ENCODE measurements at places on chromosomes 2 and 18. TPM values are rescaled to one million over a fixed set of nuclear protein-coding genes. Genes with fewer than 3 reads are reported as not detected.

DNA sequence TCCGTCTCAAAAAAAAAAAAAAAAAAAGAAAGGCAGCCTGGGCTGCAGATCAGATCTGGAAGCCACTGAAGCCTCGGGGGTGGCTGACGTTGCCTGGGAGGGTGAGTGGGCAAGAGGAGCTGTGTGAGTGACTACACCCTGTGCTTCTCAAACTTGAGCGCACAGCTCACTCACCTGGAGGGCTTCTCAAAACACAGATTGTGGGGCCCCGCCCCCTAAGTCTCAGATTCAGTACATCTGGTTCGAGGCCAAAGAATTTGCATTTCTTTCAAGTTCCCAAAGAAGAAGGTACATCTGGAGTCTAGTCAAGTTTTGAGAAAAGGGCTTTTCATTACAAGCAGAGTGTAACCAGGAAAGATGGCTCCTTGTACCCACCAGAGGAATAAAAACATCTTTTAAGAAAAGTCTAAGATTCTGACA, 97.7 kb upstream of the CAB39 start:
- no peak for DNase-seq

DNA sequence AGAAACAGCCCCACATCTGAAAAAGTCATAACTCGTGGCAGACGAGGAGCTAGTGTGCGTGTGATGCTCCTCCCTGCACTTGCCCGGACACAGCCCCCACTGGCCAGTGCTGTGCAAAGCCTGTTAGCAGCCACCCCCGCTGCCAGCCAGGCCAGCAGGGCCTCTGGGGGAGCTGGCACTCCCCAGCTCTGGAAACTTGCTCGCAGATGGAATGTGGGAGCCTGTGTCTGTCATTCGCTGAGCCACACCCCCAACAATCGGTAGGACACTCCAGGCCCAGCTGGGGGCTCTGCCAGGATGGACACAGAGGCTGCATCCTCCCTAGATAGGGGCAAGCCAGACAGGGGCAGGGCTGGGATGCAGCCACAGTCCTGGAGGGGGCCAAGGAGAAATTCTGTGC, 62.4 kb upstream of the ATG16L1 start:
- DNase-seq = no peak

Gene SLC23A3
- polyA plus RNA-seq = 0.53 TPM

- DNase-seq = no peak
Measured at GRCh38 chr2:38685116-38685735, 19.3 kb downstream of the GALM start.

DNA sequence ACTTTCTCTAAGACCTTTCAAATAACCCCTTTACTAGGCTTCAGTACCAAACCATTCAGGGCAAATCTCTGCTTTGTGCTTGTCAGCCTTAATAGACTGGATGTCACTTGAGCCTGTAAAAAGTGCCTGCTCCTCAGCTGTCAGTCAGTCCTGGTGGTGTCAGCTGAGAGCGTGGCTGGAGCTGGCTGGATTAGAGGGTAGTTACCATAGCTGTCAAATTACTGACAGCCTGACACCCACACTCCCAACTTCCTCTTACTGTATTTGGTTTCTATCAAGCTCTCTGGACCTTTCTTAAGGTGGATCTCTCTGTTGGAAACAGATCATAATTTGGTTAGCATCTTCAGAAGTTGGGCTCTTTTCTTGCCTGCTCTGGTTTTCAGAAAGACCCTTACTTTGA, 371.4 kb upstream of the ATP5MC3 start:
- DNase-seq = no peak

GRCh38 chr2:56465491-56465890, 281.7 kb downstream of the CCDC85A start:
- DNase-seq = no peak

- no peak for DNase-seq
Measured at GRCh38 chr2:112768432-112768831, 4.0 kb upstream of the CKAP2L start.

- no peak for DNase-seq
Measured at GRCh38 chr2:96888072-96889011, 18.5 kb upstream of the SEMA4C start.

Gene FOXI3
- polyA plus RNA-seq = not detected

Gene TWIST2
- 15.7 TPM for polyA plus RNA-seq

GRCh38 chr2:75317802-75318201, 118.5 kb upstream of the TACR1 start:
- no peak for DNase-seq

GRCh38 chr2:10221976-10222870, 80.5 kb upstream of the HPCAL1 start:
- no peak for DNase-seq

GRCh38 chr2:195168369-195168768, 488.7 kb upstream of the SLC39A10 start:
- no peak for DNase-seq

DNA sequence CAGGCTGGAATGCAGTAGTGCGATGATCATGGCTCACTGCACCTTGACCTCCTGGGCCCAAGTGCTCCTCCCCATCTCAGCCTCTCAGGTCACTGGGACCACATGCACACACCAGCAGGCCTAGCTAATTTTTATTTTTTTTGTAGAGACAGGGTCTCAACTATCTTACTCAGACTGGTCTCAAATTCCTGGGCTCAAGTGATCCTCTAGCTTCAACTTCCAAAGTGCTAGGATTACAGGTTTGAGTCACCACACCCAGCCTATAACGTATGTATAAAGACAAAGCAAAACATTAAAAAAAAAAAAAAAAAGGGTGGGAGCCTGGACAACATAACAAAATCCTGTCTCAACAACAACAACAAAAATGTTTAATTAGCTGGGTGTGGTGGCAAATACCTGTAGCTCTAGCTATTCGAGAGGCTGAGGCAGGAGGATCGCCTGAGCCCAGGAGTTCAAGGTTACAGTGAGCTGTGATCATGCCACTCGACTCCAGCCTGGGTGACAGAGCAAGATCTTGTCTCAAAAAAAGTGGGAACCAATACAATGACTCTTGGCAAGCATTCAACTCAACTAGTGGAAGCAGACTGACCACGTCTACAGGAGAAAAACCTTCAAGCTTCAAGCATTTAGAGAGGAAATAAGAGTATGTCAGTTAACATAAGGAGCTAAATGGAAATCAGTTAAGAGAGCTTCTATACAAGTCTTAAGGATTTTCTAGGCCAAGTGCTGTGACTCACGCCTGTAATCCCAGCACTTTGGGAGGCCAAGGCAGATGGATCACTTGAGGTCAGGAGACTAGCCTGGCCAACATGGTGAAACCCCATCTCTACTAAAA, 2.6 kb downstream of the GTF3C2 start:
- no peak for DNase-seq

Gene WNT6
- polyA plus RNA-seq = not detected

Gene IL1B
- polyA plus RNA-seq = 2.3 TPM

- no peak for DNase-seq
Measured at GRCh38 chr2:188919824-188920223, 54.3 kb upstream of the COL3A1 start.

Gene DPP4
- polyA plus RNA-seq = 61.0 TPM

DNA sequence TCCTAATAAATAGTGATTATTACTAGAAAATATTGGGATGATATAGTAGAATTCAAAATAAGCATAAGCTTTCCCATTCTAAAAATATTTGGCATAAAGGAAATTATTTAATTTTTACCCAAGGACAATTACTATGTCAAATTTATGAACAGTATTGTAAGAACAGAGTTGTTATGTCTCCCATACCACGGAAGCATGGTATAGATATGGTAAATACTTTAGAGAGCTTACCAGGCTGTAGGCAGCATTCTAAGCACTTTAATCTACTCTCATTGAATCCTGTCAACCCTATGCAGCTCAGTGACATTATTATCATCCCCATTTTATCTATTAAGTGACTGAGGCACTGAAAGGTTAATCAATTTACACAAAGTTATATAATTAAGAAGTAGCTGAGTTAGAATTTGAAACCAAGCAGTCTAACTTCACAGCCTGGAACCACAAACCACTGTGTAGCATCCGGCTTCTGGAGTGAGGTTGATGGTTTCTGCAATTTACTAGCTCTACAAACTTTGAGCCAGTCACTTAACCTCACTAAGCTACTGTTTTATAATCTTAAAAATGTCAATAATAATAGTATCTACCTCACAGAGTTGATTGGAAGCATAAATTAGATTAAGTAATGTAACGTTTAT, 323.7 kb downstream of the ARHGAP15 start:
- no peak for DNase-seq

GRCh38 chr18:76314496-76314895, 180.5 kb downstream of the ZNF516 start:
- DNase-seq = no peak

Gene B4GALT6
- 0.40 TPM for polyA plus RNA-seq

Gene MC4R
- 0.06 TPM for polyA plus RNA-seq

Gene ACADL
- not detected for polyA plus RNA-seq

GRCh38 chr2:16665748-16666448, at the start of gene CYRIA:
Gene CYRIA, minus strand, starts transcription at chr2:16665834. Its CDS starts 77,715 bp downstream, at chr2:16588119.
- DNase-seq = no peak

DNA sequence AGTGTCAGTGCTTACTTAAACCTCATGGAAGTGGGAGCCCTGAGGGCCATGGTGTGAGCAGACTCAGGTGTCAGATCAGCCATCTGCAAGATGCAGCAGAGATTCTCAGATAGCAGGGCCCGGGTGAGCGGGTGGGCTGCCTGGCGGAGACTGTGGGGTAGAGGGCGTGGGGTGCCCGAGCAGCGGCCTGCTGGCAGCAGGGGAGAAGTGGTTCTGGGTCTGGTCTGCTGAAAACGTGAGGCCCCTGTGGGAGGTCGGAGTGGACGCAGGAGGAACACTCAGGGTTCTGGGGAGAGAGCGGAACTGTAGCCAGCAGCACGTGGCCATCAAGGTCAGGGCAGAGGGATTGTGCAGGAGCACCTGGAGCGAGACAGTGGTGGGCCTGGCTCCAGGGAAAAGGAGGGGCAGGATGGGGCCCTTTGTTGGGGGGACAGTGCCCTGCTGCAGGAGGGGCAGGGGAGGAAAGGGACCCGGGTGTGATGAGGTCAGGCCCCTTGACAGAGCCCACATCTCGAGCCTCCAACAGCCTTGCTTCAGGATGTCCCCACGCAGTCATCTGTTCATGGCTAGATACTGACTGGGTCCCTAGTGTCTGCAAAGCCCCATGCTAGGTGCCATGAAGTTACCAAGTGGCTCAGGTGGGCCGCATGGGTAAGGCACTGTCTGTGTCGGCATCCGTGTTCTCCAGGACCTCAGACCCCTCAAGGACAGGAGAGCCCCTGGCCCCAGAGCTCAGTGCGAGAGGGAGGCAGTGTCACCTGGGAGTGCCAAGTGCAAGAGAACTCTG, 2.7 kb upstream of the ESPNL start:
- DNase-seq = no peak

- DNase-seq = no peak
Measured at GRCh38 chr18:75393721-75394120, 33.8 kb downstream of the SMIM21 start.

Gene DCC
- polyA plus RNA-seq = 0.67 TPM

GRCh38 chr2:85429213-85429923, 10.9 kb downstream of the SH2D6 start:
- DNase-seq = no peak

Gene RUFY4
- not detected for polyA plus RNA-seq

Gene RGPD3
- polyA plus RNA-seq = 0.07 TPM

- DNase-seq = no peak
Measured at GRCh38 chr2:24359129-24360049, 947 bp downstream of the ITSN2 start.

Gene PKDCC
- polyA plus RNA-seq = 87.0 TPM

- no peak for DNase-seq
Measured at GRCh38 chr18:72152935-72153334, 391.2 kb downstream of the CBLN2 start.

- DNase-seq = no peak
Measured at GRCh38 chr2:203719456-203720410, 13.3 kb downstream of the CD28 start.

DNA sequence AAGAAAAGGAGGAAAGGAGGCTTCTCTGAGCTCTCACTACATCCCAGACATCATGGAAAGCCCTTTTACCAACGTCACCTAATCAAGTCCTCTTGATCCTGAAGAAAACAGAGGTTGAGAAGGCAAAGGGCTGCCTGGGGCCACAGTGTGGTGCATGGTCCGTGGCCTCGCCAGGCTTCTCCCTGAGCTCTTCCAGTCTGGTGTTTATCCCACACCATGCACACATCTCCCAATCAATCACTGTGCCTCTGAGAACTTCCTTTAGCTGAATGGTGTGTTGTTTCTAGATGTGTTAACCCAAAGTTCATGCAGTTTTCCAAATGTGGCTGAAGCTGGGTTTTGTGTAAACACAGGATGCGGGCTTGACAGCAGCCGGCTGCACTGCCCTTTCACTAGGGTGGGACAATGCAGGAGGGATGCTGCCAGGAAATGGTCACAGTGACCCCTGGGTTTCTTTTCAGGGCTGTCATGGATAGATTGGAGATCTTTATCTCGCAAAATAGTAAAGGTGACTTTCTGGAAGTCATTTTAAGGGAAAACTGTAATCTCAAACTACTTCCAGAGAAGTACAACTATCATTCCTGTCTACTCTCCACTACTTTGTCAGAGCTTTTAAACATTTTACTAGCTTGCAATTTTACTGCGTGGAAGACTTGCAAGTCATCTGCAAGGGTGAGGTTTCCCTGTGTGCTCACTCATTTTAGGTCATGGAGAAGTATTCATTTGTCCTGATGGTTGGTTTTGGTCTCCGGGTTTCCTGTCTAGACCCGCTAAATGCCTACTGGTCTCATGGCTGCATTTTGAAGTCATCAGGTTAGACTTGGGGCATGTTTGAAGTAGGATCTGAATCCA, 54.6 kb downstream of the IL1R2 start:
- DNase-seq = no peak

Gene PLA2R1
- polyA plus RNA-seq = 2.0 TPM

GRCh38 chr2:68089961-68090360, 27.2 kb upstream of the C1D start:
- DNase-seq = no peak

GRCh38 chr2:36618381-36618780, 20.4 kb upstream of the FEZ2 start:
- peak; percentile 30 for DNase-seq

DNA sequence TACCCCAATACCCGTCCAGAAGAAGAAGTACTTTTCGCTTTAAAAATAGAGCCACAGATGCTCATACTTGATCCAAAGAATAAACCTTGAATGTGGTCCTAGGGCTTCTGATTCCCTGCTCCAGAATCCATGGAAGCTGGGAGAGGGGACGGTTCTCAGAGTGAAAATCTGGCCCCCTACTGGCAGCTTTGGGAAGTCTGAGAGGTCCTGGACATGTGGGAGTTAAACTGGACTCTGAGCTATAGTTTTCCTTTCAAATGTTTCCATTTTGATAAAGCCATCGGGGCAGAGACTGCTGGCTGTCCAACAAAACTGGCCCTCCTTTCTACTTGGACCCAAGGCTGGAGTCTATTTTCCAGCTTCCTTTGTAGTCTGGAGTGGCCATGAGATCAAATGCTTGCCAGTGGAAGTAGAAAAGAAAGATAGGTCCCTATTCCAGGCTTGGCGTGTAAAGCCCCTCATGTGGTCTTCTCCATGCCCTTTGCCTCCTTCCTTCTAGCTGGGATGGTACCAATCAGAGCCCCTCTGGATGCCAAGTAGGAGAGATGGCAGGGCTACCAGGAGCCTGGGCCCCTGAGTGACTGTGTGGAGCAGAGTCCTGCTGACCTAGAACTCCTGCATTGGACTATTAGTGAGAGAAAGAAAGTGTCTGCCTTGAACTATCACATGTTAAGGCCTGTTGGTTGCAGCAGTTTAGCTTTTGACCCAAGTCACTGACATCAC, 37.7 kb upstream of the TBC1D8 start:
- DNase-seq = no peak

- no peak for DNase-seq
Measured at GRCh38 chr18:30730915-30731314, 311.6 kb downstream of the DSC3 start.

Gene ALK
- polyA plus RNA-seq = not detected

Data from AG04450 (cell line).